ENCODE measurements at places on chromosomes 16 and 17.
A peak's percentile ranks its signal among the peaks of the same experiment; 100 is the strongest.

DNA sequence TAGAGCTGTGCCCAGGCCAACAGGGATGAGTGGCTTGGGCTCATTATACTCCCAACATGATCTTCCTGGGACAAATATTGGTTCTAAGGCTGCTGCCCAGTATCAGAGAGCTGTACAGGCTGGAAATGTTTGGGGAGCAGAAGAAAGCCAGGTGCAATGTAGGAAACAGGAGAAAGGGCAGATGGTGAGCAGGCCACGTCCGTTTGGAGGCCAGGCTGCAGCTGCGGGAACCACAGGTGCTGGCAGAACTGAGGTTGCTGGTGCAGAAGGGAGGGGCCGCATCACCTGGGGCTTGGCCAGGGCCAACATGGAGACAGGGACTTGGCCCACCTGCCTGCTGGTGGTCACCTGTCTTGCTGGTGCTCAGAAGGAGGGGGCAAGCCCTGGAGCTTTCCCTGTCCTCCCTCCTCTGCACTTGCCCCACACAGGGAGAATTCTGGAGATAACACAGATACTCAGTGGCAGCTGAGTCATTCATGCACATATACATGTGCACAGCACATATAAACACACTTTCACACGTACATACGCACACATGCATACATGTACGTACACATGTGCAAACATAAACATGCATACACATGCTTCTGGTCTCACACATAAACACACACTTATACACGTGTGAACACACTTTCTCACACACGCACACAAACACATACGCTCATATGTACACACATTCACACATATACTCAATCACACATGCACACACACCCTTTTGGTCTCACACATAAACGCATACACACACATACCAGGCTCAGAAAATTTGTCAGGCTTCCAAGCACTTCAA is 67.7 kb downstream of the WSCD1 start:
- DNase-seq: no peak

- DNase-seq: no peak
Measured at GRCh38 chr17:17315142-17315821, 12.1 kb downstream of the NT5M start.

DNA sequence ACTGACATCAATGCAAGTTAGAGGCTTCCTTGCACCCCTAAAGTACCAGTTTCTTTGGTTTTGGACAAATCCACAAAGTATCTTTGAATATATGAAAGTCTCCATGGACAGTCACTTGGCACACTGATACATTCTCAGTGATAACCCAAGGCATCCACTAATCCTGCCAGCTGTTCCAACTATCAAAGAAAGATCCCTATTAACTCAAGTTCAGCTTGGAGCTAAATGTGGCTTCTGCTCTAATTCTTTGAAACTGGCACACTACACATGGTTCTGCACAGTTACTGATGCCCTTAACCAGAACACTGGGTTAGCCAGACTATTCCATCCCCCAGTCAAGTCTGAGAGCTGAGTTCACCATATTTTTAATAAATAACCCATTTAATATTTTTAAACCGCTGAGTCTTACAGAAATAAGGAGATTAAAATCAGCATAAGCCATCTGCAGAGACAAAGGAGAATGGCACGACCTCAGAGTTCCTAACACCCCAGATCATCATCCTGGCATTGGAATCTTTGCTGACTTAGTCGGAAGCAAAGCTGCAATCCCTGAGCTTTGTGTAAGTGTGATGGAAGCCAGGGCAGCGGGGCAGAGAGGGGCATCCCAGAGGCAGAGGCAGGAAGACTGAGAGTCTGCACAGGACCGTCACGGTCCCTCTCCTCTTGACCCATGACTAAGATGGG is 6.3 kb downstream of the CACNG1 start:
- DNase-seq: no peak

- no peak for DNase-seq
Measured at GRCh38 chr16:11151885-11152629, 103.9 kb downstream of the SOCS1 start.

GRCh38 chr16:81519301-81520150 is 74.9 kb downstream of the CMIP start:
- DNase-seq: no peak

DNA sequence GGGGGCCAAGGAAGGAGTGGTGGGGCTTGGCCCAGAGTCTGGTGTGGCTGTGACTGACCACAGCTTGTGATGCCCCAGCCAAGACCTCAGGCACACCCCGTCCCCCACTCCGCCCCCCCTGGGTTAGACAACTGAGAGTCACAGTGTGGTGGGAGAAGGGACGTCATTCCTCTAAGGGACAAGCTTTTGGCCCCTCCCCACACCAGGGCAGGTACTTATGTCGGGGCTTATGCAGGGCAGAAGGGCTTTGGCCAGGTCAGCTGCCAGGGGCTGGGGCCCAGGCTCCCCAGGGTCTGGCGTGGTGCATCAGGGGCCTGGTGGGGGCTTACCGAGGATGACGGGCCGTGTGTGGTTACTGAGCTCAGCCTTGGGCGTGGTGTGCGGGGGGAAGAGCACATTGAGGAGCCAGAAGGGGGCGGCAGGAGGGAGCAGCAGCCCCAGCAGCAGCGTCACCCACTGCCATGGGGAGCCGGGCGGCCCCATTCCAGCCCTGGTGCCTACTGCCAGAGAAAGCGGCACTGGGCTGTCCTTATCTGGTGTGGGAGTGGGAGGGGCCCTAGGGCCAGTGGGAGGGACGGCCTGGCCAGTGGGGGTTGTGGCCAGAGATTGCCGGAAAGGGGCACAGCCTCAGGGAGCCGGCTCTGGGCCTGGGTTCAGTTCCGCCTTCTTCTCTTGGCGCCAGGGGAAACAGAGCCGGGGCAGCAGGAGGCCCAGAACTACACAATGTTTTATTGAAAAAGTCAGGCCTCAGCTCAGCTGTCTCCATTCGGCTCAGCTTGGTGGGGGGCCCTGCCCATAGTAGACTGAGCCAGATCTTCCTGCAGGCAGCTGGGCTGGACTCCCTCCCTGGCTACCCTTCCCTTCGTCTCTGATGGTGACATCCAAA is at the start of gene LCAT:
Gene LCAT (minus strand): TSS at position 502 of the 886 bp plus-strand sequence. CDS start 19 bp downstream, at position 483.
- no peak for DNase-seq

DNA sequence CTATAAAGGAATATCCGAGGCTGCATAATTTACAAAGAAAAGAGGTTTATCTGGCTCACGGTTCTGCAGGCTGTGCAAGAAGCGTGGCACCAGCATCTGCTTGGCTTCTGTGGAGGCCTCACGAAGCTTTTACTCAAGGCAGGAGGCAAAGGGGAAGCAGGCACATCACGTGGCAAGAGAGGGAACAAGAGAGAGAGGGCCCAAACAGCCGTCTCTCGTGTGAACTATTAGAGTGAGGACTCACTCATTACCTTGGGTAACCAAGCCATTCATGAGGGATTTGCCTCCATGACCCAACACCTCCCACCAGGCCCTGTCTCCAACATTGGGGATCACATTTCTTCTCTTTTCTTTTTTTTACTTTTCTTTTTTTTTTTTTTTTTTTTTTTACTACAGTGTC is 7.5 kb upstream of the ALKBH5 start:
- DNase-seq: no peak

- no peak for DNase-seq
Measured at GRCh38 chr16:79261481-79261940, 339.0 kb downstream of the MAF start.

- DNase-seq: no peak
Measured at GRCh38 chr17:75384751-75385150, 20.7 kb downstream of the GRB2 start.

- no peak for DNase-seq
Measured at GRCh38 chr17:43641416-43641815, 20.3 kb downstream of the MEOX1 start.

DNA sequence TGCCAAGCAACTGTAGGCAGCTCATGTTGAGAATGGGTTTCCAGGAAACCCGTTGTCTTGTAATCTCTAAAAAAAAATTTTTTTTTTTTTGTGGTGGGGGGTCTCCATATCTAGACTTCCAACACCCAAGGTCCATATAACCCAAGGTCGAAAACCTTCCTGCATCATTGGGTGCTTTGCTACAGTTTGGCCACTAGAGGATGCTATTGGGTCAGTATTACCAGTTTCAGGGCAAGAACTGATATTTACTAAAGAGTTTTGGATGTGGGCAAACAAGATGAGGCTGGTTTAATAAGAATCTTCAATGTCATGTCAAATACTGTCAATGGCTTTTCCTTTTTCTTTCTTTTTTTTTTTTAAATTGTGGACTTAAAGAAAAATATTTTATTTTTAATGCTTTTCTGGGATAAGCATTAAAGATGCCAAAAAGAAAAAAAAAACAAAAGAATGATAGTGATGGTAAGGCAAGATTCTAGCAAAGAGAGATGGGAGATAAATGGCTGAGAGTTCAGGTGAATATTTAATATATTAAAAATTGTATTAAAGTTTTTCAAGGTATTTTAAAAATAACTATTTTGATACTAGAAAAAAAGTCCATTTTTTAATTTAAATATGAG is 62.2 kb downstream of the DHRS7C start:
- DNase-seq: peak; percentile 58

DNA sequence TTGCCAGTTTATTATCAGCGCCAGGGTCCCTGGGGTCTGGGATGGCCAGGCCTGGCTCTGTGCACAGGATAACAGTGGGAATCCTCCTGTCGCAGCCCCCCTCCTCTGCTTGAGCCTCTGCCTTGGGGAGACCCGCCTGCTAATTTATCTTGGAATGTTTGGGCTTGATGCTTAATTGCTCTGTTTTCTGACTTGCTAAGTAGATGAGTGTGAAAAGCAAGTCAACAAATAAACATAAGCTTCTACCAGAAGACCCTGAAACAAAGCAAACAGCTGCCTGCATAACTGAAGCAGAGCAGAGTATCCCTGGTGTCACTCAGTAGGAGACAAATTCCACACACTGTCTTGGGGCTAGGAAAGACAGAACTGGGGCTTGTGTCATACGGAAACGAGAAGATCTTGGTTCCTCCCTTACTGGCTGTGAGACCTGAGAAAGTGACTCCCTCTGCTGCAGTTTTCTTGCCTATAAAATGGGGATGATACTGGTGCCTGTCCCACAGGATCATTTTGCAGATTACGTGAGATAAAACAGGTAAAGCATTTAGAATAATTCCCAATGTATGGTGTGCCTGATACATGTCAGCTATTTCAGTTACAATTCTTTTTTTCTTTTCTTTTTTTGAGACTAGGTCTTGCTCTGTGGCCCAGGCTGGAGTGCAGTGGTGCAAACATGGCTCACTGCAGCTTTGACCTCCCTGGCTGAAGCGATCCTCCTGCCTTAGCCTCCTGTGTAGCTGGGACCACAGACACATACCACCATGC is 44.8 kb upstream of the IRX3 start:
- DNase-seq: no peak

Data from LoVo (cell line).